Stimulated activated naive CD8-positive, alpha-beta T cell treated with anti-CD3 and anti-CD28 coated beads, Interleukin-15, amount 100 ng/mL, for 72 hours (primary cell): ENCODE measurements at places on chromosomes 3 and 15.

GRCh38 chr15:85382942-85383341, 2.5 kb downstream of the AKAP13 start:
- no peak for DNase-seq

DNA sequence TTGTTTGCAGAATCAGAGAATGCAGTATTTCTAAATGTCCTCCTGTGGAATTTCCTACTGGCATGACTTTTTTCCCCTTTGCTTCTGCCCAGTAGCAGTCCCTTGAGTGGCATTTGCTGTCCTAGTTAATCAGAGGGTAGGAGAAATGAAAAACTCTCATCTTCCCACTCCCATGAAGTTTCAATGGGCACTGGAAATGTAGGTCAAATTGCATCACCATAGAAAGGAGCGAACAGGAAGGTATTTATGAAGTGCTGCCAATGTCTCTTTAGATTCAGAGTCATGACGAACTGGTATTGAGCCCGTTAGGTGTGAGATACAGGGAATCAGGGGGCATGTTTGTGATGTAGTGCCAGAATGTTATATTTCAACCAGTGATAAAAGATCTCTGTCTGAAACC, 23.2 kb downstream of the ATXN7 start:
- DNase-seq, result no peak

- no peak for DNase-seq
Measured at GRCh38 chr15:63939531-63940130, 105.9 kb upstream of the HERC1 start.

DNA sequence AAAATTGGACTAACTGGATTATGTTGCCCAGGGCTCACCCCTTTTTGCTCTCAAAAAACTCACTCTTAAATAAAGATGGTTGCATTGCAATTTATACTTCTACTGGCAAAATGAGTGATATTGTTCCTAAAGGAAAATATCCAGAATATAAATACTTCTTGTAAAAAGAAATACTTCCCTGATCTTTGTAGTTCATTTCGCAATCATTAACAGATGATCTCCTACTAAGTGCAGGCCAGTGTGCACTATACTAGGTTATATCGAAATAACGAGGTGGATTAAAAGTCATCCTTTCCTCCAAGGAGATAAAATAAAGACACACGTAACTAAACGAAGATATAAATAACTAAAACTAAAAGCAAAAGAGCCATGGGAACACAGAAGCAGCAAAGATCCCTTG, 63.0 kb downstream of the MEX3B start:
- no peak for DNase-seq

DNA sequence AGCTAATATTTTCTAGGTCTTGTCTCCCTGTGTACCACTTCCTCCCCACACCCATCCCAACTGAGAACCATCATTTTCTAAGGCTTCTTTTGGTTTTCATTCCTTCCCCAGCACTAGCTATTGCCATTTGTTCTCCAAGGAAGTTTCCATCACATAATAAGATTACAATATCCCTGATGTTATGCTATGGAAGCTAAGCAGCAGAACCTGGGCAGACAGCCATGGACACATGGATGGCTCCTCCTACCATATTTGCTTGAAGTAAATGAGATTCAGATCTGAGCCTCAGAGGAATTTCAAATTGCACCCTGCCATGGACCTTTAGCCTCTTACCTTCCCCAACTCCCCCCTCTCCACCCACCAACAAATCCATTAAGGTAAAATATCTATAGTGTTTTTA, 31.5 kb downstream of the GASK1A start:
- no peak for DNase-seq

DNA sequence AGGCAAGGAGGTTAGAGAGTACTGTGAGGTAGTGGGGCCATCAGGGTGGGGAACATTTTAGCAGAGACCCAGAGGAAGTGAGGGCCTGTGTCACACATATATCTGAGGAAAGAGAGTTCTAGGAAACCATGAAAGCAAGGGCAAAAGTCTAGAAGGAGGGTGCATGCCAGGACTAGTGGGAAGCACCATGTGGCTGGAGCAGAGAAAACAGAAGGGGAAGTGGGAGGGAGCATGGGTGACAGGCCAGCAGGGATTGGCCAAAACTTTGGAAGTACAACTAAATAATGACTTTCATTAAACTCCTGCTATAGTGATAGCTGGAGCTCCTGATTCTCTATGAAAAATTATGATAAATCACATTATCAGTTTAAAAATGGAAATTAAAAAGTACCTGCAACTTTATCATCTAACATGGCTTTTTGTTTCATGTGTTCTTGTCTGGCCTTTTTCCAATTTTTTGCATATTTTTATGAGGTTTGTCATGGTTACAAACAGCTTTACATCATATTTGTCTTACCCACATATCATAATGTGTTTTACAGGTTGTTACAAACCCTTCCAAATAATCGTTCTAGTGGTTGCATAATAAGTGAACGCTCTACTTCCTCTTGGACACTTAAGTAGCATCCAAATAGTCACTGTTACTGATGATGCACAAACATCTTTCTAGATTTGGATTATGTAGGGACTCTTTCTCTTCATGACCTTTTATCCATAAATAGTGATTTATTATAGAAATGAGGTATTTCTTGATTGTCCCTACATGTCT, 168.3 kb downstream of the NEK10 start:
- no peak for DNase-seq

- DNase-seq, result no peak
Measured at GRCh38 chr3:59133311-59133710, 83.5 kb upstream of the CFAP20DC start.

DNA sequence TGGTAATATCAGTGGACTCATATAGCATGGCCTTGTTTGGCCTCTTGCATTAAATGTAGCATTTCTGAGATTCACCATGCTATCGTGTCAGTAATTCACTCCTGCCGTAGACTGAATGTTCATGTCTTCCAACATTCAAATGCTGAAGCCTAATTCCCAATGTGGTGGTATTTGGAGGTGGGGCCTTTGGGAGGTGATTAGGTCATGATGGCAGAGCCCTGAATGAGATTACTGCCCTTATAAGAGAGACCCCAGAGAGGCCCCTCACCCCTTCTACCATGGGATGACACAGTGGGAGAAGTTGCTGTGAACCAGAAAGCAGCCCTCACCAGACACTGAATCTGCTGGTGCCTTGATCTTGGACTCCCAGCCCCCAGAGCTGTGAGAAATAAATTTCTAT, 241.4 kb downstream of the VPS13C start:
- DNase-seq, result no peak

GRCh38 chr15:29870495-29871151, 48.4 kb upstream of the TJP1 start:
- DNase-seq, result no peak

GRCh38 chr3:46239301-46239938, 2.8 kb upstream of the CCR3 start:
- DNase-seq, result no peak

- DNase-seq, result no peak
Measured at GRCh38 chr15:68502398-68502901, 70.5 kb upstream of the ITGA11 start.

- DNase-seq, result no peak
Measured at GRCh38 chr15:50018491-50018890, 100.5 kb downstream of the ATP8B4 start.

GRCh38 chr3:123105201-123106189, 38.7 kb downstream of the PDIA5 start:
- no peak for DNase-seq

- DNase-seq, result peak; percentile 90
Measured at GRCh38 chr15:70492240-70493177, 270.8 kb downstream of the UACA start.

DNA sequence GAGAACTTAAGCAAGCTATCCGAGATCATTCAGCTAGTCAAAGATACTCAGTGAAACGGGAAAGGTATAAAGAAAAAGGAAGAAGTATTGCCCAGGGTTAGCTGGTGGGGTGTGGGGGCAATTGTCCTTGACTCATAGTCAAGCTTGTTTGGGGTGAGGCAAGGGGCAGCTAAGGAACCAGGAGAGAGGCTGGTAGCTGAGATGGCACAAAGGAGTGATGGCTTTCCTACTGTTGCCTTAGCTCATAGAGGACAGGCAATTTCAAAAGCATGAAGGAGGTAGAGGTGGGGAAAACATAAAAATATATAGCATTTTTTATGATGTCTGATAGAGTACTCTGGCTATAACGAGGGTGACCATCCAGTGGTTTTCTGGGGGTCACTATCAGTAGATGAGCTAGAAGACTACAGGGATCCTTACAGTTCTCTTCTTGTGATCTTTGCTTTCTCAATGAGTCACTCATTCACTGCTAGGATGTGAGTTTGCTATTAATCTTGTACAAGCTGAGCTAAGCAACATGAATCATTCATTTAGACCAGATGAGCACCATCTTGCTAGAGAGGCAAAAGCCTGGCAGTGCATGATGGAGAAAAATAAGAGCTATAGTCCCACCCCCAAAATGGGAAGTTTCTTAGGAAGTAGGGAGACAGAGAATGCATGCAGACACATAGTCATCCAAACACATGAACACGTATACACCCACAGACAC, 207.1 kb upstream of the PFN2 start:
- DNase-seq, result no peak
